ENCODE measurements at places on chromosomes 1 and 21.

DNA sequence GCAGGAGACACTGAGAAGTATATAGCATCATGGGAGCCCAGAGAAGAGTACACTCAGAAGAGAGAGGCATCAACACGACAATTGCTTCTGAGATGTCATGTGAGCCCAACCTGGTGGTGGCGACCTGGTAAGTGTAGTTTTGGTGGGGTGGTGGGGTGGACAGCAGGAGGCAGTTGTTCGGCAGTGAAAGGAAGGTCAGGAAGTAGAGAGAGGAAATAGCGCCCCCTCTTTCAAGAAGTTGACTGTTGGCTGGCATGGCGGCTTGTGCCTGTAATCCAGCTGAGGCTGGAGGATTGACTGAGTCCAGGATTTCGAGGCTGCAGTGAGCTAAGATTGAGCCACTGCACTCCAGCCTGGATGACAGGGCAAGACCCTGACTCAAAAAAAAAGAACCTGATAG, 12.6 kb downstream of the RSPO1 start:
- no peak for DNase-seq

DNA sequence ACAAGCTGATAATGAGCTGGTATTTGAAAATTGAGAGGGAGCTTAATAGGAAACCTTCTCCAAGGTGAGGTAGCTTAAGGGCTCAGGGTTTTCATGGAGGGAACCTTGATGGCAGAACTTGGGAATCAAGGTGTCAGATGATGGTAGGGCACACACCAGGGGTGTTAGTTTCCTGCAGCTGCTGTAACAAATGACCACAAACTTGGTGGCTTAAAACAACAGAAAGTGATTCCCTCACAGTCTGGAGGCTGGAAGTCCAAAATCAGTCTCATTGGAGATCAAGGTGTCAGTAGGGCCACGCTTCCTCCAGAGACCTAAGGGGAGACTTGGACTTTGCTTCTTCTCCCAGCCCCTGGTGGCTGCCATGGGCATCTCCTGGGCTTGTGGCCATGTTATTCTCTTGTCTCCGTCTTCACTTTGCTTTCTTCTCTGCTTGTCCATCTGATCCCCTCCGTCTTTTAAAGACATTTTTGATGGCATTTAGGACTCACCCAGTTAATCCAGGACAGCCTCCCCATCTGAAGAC, 45.5 kb downstream of the HUNK start:
- DNase-seq, result no peak

DNA sequence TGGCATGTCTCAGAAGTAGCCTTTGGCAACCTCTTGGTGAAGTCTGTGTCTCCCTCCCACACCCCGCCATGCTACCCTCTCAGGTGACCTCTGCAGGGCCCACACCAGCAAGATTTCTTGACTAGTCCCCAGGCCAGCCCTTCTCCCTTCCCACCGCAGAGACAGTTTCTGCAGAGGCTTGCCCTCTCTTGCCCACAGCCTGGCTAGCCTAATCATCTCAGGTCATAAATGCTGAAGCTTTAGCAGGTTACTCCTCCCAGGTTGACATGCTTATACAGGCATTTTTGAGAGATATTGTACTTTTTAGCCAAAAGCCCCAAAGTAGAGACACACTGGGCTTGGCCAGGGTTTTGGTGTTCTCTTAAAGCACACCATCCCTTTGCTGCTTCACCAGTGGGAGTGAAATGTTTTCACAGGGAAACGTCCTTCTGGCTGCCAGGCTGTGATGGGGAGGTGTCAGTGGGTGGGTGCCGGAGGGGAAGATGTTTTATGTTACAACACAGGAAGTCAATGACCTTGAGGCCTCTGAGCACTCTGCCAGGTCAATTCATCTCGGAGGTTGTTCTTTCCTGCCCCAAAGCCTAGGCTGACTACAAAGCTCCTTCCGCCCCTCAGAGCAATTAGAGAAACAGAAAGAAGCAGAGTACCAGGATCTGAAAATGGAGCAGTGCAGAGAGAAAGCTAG, 58.5 kb downstream of the STYXL2 start:
- DNase-seq, result no peak

DNA sequence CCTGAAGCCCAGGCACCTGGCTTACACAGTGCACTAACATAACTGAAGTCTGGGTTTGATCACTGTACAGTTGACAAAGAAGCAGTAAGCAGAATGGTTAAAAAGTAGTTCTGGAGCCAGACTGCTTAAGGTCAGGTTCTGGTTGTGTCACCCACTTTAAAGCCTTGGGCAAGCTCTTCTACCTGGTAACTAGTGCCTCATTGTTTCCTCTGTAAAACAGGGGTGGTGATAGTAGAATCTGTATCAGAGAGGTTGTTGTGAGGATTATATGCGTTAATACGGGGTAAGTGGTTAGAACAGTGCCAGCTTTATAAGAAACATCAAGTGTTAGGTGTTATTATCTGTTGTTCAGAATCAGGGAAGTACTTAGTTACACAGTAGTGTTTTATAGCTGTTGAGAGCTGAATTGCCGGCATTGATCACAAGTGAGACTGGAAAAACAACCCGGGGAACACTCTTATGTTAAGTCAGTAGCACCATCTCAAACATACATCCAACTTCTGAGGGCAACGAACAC, 3.7 kb downstream of the BACH1 start:
- no peak for DNase-seq

- DNase-seq, result no peak
These were observed 88.3 kb upstream of the MACF1 start for GRCh38 chr1:39116116-39116607.

DNA sequence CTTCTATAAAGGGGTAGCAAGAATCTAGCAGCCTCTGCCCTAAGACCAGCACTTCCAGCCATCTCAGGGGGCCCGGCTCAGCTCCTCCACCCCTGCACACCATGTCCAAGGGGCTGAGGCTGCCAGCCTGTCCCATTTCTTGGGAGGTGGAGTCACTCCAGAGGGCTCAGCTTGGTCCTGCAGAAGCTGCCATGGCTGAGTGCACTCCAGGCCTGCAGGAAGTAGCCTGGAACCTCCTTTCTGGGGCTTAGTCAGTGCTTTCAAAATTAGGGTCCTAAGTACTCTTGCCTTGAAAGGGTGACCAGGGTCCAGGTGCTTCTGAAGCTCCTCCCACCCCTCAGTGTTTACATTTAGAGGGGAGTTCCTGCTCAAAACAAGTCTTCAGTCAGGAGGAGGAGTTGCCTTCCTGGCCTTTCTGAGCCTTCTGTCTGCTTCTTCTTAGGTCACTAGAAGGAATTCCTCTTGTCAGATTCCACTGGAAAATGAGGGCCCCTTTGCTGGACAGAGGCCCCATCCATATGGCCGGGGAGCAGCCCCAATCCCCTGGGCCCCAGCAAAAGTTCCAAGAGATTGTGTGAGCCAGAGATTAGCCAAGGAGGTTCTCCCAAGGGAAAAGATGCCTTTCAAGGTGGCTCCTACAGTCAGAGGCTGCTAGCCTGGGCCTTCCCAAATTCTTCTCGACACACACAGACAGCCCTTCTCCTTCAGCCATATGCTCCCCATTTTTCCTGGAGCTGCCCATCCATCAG, 128.1 kb upstream of the VAMP3 start:
- no peak for DNase-seq

DNA sequence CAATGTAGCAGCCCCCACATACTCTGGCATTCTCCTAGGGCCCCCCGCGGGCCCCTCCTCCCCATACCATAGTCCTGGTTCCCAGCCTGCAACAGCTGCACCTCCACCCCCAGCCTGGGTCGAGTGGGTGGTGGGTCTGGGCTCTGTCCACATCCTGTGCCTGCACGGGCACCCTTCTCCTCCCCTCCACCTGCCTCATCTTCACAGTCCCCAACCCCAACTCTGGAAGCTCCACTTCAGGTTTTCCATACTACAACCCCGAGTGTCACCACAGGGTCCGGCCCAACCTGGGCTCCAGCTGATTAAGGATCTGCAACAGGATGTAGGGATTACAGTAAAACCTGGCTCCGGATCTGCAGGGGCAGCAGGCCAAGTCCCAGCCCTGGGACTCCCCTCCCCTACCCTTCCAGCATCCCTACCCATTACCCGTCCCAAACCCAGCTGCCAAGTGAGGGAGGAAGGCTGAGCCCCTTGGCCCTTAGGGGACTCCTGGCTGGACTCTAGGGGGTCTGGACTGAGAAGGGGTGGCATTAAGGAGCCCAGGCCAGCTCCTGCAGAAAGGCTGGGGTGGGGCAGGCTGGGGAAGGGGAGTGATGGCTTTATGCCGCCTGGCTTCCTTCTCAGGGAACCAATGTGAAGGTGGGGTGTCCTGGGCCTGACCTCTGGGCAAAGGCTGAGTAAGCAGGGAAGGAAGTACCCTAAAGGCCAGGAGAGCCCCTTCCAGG, 116.8 kb downstream of the CASZ1 start:
- no peak for DNase-seq

GRCh38 chr1:56647106-56647505, 2.0 kb downstream of the PRKAA2 start:
- no peak for DNase-seq

- DNase-seq, result no peak
These were observed at the start of gene HSPG2 for GRCh38 chr1:21937034-21937371. TSS of gene HSPG2 (minus strand) at chr1:21937310. CDS start at chr1:21937217, 93 bp downstream.

DNA sequence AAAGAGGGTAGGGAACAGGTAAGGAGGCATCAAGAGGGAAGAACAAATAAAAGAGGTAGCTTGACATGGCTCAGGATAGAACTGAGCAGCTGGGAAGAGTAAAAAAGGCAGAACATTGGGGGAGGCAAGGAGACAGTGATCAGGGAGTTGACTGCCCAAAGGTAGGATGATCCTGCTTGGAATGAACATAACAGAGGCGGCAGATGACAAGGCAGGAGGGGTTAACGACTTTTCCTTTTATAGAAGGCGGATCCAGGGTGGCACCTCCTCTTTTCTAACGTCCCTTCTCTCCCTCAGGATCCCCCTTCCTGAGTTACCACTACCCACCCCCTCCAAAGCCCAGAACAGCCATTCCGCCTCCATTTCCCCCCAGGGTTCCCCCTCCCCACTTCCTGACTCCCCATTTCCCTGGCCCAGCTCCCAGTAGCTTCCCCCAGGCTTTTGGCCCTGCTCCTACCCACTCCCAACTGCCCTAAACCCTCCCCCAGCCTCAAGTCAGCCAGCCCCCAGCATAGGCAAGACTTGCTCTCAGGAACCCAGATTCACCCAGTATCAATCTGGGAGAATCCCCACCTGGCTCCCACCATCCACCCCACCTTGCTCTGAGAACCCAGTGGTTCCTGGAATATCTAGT, 769 bp upstream of the ADAMTS4 start:
- no peak for DNase-seq

DNA sequence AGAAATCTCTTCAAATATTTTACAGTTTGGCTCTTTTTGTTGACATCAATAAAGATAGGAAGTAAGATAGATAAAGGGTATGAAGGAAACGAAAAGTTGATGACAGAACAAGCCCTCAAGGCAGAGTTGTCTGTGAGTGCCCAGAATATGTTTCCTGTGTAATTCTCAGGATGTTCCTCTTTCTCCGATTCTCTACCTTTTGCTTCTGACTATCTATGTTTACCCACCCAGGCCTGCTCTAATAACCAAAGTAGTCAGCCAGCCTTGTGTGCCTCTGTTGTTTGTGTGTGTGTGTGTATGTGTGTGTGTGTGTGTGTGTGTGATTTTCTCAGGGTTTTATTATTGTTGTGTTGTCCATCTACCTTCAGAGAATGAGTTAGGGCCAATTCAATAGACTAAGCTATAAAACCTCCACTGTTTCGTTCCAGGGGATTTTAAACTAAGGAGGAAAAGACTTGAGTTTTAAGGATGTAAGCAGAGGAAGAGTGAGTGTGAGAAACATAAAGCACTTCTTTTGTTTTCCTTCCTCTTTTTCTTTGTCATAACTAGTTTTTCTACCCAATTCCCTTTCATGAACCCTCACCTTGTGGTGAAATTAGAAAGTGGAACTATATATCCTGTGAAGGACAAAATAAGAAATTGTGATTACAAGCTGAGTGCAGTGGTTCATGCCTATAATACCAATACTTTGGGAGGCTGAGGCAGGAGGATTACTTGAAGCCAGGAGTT, 627.4 kb upstream of the NR5A2 start:
- peak; percentile 41 for DNase-seq

DNA sequence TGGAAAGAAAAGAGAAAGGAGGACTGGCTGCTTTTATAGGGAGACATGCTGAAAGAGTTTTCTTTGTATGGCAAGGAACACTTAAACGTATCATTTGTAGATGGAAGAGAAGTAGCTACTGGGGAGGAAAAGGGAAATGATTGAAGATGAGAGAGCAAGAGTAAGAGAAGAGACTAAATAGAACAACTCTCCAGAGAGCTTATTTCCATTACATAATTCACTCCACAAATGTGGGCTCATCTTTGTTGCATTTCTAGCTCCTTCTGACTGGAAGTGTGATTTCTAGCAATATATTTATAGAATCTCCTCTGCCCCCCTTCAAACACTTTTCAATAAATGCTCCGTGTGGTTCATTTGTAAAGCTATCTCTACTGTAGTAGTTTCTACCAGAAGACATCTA, 71.0 kb downstream of the ST6GALNAC5 start:
- DNase-seq, result no peak

DNA sequence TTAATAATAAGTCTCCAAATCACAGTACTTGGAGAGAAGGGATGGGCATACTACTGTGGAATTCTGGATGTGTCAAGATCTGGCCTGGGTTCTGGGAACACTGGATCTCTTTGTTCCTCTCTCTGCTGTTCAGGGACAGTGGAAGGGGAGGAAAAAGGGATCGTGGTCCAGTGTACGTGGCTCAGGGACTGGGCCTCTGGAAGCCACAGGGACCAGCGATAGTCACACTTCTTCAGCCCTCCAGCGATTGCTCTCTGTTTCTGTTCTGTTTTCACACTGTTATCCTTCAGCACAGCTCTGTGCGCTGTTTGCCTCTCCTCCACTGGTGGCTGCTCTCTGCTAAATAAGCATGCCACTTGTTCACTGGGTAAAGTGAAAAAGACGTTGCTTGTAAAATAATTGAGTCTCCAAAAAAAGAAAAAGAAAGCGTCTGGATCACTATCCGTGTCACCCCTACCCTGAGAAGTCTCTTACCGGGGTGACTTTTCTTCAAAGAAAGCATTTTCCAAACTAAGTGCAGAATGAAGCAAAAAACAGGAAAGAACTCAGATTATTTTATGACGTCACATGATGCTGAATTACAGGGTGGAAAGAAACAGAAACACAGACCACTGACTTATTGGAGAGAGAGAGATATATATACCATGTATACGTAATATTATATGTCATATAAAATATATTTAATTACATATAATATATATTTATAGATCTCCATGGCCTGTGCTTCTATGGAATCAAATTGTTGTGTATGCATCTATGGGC, 279.4 kb downstream of the RGS7 start:
- no peak for DNase-seq

DNA sequence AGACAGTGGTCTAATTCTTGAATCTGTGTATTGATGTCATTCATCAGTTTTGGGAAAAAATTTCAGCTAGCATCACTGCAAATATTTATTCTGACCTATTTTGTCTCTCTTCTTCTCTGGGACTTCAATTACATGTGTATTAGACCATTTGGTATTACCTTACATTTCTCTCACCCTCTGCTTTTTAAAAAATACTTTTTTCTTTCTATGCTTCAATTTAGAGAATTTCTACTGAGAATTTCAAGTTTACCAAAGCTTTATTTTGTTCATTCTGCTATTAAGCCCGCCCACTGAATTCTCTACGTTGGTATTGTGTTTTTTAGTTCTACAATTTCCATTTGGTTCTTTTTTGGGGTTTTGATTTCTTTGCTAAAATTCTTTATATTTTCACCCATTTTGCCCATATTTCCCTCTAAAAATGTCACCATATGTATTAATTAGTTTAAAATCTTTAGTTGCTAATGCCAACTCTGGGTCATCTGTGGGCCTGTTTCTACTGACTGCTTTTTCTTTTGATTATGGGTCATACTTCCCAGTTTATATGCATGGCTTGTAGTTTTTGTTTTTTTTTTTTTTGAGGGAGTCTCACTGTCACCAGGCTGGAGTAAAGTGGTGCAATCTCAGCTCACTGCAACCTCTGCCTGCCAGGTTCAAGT, 212.0 kb downstream of the DYRK1A start:
- DNase-seq, result no peak

Data from suppressor macrophage treated with lipopolysaccharide for 1 hour (primary cell).